ENCODE measurements at places on chromosomes 3 and 15.

DNA sequence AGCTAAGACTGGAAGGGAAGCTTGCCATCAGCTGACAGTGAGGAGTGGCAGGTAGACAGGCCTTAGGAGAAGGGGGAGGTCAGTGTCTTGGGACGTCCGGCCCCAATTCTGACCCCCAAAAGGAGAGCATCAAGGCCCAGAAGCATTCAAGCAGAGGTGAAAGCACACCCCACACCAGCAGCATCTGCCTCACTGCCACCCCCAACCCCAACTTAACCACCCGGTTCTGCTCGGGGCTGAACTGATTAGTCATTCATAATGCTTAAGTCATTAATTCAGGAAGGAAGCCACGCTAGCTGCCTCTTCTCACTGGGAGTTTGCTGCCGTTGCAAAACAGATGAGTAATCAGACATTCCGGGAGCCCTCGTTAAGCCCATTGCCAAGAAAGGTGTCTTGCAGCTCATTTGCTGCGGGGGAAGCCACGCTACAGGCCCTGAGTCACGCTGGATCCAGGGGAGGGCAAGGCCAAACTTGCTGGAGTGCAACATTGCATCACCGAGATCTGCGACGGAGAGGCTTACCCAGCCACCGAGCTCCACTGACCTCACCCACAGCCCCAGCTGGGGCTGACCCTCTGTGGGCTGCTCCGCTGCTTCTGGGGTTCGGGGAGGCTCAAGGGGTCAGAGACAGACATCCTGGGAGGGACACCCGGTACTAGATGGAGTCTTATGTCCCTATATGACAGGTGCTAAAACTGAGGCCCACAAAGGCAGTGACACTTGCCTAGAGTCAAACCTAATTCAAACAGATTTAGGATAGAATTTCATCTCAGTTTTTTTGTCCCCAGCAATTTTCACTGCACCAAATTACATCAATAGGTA lies 46.4 kb upstream of the HES1 start:
- DNase-seq, result peak; percentile 100

GRCh38 chr3:58152225-58153015 lies 58.4 kb downstream of the DNASE1L3 start:
- DNase-seq, result no peak

- DNase-seq, result no peak
Measured at GRCh38 chr3:126445506-126445905, 30.2 kb downstream of the ZXDC start.

DNA sequence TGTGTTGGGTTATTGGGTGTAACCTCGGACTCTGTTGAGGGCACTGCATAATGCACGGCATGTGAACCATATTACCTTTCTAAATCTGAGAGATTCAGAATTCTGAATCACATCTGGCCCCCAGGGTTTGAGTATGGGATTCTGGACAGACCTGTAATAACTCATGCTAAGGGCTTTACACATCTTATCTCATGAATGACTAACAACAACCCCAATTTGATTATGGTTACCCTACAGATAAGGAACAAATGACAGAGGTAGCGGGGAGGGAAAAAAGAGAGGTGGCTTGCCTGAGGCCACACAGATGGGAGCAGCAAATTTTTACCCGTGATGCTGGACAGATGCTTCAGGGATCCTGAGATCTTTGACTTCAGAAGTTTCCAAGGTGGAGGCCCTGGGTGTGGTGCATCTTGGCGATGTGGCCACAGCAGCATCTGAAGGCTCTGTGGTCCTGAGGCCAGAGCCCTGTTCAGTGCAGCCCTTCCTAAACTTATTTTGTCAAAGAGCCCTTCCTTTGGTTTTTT lies 43.8 kb downstream of the POMGNT2 start:
- DNase-seq, result no peak

- DNase-seq, result no peak
Measured at GRCh38 chr15:78052545-78052944, 25.0 kb downstream of the TBC1D2B start.

- DNase-seq, result no peak
Measured at GRCh38 chr15:24933716-24934115, 21.1 kb upstream of the SNRPN start.

DNA sequence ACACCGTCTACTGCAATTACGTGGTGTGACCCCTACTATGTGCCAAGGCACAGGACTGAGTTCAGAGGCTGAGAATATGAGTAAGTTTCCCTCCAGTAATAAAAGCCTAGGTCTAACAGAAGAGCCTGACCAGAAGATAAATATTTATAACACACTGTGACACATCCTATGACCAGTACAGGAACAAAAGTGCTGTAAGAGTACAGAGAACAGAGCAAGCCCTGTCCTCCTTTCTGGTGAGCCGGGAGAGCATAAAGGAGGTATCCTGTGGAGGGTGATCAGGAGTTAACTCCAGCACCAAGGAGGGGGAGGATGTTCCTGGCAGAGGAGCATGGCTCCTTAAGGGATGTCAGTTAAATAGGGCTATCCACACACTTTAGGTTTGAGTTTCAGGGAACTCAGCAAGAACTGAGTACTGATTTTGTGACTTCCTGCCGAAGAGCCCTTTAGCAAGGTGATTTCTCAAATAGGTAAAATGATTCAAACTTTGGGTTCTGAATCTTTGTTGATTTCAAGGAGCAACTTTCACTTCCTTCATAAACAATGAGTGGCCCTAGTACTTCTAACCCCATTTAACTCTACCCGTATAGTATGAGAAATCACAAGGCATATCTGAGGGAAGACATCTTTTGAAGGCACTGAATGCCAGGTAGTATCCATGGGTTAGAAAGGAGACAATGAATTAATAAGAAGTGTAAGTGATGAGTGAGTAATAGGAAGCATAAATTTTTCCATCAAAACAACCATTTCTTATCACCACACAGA lies 198.0 kb downstream of the THRB start:
- peak; percentile 35 for DNase-seq

GRCh38 chr3:10627884-10628572 lies 122.6 kb upstream of the ATP2B2 start:
- DNase-seq, result no peak

DNA sequence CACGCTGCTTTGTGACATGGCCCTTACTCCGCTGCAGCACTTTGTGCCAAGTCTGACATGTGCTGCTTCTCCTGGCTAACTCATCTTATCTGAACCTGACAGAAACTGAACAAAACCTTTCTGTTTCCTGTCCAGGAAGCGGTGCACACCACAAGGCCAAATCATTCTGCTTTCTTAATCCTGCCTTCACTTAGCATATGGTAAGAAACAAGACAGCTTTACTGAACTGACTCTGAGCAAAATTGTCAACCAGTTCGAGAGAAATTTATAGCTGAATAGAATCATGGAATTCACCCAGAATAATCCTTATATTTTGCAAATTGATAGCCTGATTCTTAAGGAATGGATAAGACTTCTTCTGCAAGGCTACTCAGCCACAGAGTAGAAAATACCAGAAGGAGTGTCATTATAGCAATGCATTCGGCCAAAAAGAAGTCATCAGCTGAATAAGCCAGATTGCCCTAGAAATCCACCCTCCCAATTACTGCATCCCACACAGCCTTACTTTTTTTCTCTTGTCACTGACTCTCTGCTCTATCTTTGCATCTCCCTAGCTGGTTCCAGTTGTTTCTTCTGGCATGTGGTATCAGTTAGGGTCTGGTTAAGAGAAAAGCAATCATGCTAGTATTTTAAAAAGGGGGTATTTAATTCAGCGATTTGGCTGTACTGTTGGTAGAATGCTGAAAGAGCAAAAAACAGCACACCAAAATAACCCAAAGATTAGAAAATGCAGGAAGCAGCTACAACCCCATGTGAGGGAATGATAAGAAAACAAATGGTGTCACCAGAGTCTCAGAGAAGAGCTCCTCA lies 41.6 kb upstream of the STRIT1 start:
- peak; percentile 28 for DNase-seq

DNA sequence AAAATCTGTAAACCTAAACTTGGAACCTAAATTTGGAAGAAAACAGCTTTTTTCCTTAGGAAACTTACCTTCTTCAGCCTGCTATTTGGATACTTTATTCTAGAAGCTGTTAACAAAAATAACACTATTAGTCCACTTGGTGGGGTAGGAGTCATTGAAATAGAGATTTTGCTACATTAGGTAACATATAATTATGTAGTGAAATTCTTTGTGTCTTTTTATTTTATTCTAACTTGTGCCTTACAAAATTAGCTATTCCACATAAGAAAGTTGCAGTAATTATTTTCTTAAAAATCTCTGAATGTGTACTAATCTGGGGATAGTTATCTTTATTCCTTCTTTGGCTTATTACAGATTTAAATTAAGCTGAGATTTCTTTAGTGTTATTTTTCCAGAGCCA lies 360.4 kb upstream of the ROBO2 start:
- no peak for DNase-seq

DNA sequence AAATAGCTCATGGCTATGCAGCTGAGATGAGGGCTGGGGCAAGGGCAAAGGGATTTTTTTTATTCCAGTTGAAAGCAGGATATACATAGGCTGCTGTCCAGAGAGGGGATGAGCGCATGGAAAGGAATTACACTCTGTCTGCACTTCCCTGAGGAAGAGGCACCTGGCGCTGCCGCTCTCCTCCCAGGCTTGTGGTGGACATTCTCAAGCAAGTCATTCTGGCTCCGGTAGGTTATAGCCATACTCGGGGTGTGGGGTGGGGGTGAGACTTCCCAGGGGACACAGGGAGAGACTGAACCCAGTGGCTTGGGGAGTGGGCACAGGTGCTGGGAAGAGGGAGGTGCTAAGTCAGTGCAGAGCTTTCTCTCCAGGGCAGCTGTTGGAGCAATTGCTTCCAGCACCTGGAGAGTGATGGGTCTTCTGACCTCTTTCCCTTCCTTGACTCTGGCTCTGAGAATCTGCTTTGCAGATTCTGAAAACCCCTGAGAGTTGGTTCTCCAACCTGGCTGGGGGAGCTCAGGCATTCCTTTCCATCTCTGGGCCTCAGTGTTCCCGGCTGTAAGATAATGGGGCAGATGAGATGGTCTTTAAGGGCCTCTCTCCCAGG lies 24.3 kb downstream of the CYP8B1 start:
- peak; percentile 17 for DNase-seq

DNA sequence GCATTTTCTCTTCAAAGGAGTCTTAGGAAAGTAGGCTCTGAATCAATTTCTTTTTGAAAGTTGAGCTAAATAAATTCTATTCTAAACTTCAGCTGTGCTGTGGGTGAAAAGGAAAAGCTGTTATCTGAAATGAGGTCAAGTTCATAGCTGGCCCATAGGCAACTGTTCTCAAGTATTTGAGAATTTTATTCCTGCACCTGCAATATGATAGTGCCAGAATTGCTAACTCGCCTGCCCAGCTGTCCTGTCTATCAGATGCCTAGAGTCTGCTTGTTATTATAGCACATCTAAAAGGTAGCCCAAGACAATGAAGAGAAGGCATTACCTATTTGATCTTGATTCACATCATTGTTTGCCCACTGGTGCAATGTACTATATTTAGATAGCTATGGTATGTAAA lies 798.7 kb downstream of the DIPK2A start:
- no peak for DNase-seq

DNA sequence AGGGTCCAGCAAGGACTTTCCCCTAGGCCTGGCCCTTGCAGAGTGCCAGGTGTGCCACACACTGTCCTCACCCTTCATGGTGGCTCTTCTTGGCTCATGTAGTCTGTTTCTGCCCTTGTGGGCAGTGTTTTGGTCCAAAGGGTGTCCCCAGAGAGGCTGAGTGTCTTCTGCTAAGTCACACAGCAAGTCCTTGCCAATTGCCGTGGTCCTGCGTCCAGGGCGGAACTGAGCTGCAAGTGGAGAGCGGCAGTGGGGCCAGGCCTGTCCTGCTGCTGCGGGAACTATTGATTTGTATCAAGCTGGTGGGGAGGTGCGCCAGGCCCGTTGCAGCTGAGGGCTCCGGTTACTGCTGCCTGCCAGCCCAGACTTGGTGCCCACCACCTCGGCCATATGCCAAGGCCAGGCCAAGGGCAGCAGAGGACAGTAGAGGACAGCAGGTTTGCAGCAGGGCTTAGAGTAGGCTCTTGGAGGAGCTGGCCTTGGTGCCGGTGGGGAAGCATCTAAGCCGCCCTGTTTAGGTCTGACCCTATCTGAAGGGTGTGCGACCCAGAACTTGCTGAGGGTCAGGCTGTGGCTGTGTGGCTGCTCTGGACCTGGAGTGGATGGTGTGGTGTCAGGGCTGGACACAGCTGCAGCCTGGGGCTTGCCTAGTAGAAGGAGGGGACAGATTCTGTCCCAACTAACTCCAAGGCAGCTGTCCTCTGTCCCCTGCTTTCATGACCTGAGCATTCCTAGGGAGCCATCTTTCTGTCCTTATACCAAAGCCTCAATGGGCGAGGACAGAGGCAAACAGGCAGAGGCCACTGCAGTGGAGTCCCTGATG lies 4.5 kb downstream of the AMIGO3 start:
- DNase-seq, result no peak

DNA sequence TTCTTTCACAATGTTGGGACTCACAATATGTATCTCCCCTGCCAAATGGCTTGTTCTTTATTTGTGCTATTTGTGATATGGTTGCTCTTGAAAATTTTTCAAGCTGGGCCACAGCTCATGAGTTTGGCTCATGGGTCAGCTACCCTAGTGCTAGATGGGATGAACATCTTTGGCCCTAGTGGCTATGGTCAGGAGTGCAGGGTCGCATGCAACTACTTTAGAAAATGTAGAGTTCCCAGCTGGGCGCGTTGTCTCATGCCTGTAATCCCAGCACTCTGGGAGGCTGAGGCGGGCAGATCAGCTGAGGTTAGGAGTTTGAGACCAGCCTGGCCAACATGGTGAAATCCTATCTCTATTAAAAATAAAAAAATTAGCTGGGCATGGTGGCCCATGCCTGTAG lies 55.8 kb downstream of the POLR2M start:
- no peak for DNase-seq

DNA sequence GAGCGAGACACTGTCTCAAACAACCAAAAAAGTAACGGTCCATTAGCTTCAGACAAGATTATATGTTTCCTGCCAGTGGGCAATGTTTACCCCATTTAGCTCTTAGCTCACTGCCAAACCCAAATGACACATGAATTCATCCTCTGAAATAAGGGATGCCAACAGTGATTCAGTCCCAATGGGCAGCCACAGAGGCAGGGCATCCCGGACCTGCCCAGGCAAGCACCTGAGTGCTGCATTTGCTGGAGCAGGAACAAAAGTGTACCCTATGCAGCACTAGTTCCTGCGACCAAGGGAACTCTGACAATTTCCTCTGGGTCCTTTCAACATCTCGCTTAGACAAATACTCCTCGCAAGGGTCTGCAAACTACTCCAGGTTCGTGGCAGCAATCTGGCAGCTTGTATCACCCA lies 8.0 kb downstream of the IP6K2 start:
- no peak for DNase-seq

DNA sequence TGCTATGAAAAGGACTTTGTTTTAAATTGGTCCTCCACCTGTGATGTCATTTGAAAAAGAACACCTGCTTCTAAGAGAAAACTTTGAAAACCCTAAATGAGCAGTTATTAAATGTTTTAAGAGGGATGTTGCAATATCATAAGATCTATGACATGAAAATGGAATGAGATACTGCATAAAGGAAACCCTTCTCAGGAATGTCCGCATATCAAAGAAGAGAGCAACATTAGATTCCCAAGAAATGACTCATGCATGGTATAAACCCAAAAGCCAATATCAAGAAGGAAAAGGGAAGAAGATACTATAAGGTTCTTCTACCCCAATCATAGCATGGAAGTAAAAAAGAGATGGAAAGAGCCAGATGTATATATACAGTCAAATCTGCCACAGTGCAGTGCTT lies 627.5 kb upstream of the LMCD1 start:
- peak; percentile 8 for DNase-seq
